ENCODE measurements at places on chromosomes 16 and 17. TPM values are rescaled to one million over a fixed set of nuclear protein-coding genes. Genes with fewer than 3 reads are reported as not detected.

DNA sequence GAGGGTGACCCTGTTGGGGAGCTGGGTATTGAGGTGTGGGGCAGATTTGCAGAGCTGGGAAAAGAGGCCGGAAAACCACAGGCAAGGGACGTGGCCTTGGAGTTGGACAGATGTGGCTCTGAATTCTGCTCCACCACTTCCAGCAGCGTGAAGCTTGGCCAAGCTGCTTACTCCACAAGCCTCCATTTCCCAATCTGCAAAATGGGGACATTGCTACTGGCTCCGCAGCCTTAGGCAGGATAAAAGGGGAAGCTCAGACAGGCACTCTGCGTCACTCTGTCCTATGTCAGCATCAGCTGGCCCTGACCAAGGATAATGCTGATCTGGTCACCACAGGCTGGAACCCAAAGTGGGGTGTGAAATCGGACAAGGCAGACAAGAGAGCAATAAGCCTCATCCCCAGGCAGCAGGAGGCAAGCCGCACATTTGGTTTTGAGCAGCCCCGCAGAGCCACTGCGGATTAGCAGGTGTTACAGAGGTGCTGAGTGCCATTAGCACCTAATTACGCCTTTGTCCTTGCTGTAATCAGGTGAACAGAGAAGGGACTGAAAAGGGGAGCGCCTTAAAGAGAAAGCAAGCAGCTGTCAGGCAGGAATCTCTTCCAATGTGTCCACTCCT lies 54.8 kb downstream of the SDK2 start:
- H3K4me3 ChIP-seq: no peak overlapping the region
- no peaks in the 10 kb centered on the region for H3K36me3 ChIP-seq

- no peak for DNase-seq
- no peak overlapping the region for H3K27ac ChIP-seq
- no peak overlapping the region for H3K4me3 ChIP-seq
- H3K4me1 ChIP-seq: no peaks in the 10 kb centered on the region
- no peaks in the 10 kb centered on the region for H3K27me3 ChIP-seq
Observed at GRCh38 chr16:9061358-9061813, 30.1 kb upstream of the HAPSTR1 start.

The HEATR9 gene
- polyA plus RNA-seq: 0.55 TPM

- no peak overlapping the region for H3K27ac ChIP-seq
- no peak for DNase-seq
- no peaks in the 10 kb centered on the region for H3K27me3 ChIP-seq
- peaks cover 45% of the 10 kb centered on the region for H3K4me1 ChIP-seq
- H3K36me3 ChIP-seq: no peaks in the 10 kb centered on the region
Observed at GRCh38 chr16:50198802-50199403, 45.8 kb downstream of the TENT4B start.

The RANGRF gene
- 81.7 TPM for polyA plus RNA-seq

- H3K27me3 ChIP-seq: no peaks in the 10 kb centered on the region
- H3K4me3 ChIP-seq: no peak overlapping the region
- no peak for DNase-seq
- H3K27ac ChIP-seq: no peak overlapping the region
- no peaks in the 10 kb centered on the region for H3K4me1 ChIP-seq
Observed at GRCh38 chr16:8530752-8531384, 59.4 kb downstream of the TMEM114 start.

DNA sequence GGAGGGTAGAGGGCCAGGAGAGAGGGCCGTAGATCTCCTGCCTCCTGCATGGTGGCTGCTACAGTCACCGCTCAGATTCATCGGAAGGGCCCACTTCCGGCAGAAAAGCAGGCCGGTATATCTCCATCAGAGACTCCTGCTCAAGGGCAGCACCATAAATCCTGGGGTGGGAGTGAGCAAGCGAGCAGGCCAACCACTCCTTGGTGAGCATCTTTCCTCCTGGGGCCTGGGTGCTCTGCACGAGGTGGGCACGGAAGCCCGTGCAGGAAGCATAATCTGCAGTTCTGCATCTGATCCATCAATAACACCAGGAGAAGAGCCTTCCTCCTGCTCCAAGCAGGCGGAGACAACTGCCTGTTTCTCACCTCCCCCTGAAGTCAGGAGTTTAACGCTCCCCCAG lies 57.4 kb upstream of the TMEM132E start:
- H3K4me1 ChIP-seq: no peaks in the 10 kb centered on the region
- DNase-seq: no peak
- H3K4me3 ChIP-seq: no peak overlapping the region
- no peaks in the 10 kb centered on the region for H3K36me3 ChIP-seq
- no peaks in the 10 kb centered on the region for H3K27me3 ChIP-seq

The MYH8 gene
- polyA plus RNA-seq: not detected

GRCh38 chr16:76464955-76465620 lies 187.9 kb downstream of the CNTNAP4 start:
- DNase-seq: no peak
- no peak overlapping the region for H3K4me3 ChIP-seq
- no peaks in the 10 kb centered on the region for H3K4me1 ChIP-seq

The CTRB2 gene
- not detected for polyA plus RNA-seq

- no peaks in the 10 kb centered on the region for H3K36me3 ChIP-seq
- H3K27me3 ChIP-seq: no peaks in the 10 kb centered on the region
- H3K4me1 ChIP-seq: no peaks in the 10 kb centered on the region
- DNase-seq: no peak
- no peak overlapping the region for H3K27ac ChIP-seq
- H3K4me3 ChIP-seq: no peak overlapping the region
Observed at GRCh38 chr16:15810949-15811348, 45.9 kb downstream of the MYH11 start.

GRCh38 chr17:34265711-34266110 lies 4.3 kb upstream of the CCL7 start:
- no peaks in the 10 kb centered on the region for H3K4me1 ChIP-seq
- no peaks in the 10 kb centered on the region for H3K27me3 ChIP-seq
- no peaks in the 10 kb centered on the region for H3K36me3 ChIP-seq
- no peak overlapping the region for H3K27ac ChIP-seq

DNA sequence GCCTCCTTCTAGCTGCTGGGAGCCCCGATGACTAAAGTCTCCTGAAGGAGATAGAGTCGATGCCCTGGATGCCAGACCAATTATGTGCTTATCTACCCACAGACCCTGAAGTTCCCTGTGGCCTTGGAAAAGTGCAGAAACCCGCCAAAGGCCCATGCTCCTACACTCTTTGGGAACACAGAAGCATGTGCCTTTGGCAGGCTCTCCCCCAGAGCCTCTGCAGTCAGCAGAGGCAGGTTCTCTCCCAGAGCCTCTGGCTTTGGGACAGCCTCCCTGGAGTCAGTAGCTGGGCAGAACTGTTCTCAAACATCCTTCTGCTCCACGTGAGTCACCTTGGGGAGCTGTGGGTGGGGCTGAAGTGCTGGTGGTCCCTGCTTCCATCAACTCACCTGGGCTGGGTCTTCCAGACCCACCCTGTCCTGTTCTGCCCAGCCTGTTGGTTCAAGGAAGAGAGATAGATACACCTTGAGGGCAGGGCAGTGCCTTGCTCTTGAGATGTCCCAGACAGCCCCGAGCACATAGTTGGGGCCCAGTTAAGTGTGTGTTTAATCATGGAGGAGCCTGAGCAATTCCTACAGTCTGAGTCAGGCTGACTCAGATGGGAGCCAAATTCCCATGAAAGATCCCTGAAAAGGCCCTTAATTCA lies 3.2 kb upstream of the CDK5RAP3 start:
- no peak overlapping the region for H3K4me3 ChIP-seq
- no peak overlapping the region for H3K27ac ChIP-seq
- H3K27me3 ChIP-seq: no peaks in the 10 kb centered on the region
- H3K36me3 ChIP-seq: no peaks in the 10 kb centered on the region
- DNase-seq: no peak

DNA sequence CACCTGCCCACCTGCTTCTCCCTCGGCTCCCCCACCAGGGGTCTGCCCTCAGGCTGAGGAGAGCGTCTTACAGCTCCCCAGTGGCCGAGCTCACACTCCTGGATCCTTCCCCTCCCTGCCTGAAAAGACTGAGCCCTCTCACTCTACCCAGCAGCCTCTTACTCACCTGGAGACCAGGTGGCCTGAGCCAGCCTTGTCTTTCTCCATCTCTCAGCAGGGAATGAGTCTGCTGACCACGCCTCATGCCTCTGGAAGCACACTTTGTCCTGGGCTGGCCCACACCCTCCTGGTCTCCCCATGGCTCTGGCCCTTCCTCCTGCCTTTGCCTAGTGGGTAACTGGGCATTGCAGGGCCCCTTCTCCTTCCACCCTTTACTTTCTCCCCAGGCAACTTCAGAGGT lies 177.2 kb downstream of the ENGASE start:
- no peaks in the 10 kb centered on the region for H3K36me3 ChIP-seq
- H3K27ac ChIP-seq: no peak overlapping the region
- H3K27me3 ChIP-seq: no peaks in the 10 kb centered on the region
- no peaks in the 10 kb centered on the region for H3K4me1 ChIP-seq
- H3K4me3 ChIP-seq: no peak overlapping the region
- DNase-seq: no peak

DNA sequence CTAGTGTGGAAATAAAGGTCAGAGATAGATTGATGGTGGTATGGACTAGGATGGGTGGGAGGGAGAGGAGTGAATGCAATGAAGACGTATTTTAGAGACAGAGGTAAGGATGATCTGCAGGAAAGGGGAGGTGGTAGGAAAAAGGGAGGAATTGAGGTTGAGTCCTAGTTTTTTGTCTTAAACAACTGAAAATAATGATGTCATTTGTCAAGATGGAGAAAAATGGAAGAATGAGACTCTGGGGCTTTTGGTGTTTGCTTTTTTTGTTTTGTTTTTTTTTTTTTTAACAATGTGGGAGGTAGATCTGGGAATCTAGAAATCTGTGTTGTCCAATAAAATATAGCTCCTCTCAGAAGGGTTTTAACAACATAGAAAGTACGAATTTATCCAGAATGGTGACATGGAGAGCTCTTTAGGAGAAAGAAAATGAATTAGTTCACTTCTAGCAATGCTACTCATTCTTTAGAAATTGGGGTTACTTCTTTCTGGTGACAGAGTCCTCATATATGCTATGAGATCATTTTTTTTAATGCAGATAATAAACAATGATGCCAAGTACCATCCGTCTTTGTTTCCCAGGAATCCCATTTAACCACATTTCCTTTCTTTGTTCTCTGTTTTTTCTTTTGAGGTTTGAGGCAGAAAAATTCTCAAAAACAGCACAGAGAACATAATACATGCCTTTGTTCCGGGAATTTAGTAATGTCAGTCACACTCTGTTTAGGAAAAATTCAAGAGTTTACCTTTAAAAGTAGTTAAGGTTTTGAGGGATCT lies 225.3 kb upstream of the COX10 start:
- H3K27me3 ChIP-seq: no peaks in the 10 kb centered on the region
- no peak for DNase-seq
- H3K4me1 ChIP-seq: no peaks in the 10 kb centered on the region
- H3K4me3 ChIP-seq: no peak overlapping the region
- H3K36me3 ChIP-seq: no peaks in the 10 kb centered on the region

DNA sequence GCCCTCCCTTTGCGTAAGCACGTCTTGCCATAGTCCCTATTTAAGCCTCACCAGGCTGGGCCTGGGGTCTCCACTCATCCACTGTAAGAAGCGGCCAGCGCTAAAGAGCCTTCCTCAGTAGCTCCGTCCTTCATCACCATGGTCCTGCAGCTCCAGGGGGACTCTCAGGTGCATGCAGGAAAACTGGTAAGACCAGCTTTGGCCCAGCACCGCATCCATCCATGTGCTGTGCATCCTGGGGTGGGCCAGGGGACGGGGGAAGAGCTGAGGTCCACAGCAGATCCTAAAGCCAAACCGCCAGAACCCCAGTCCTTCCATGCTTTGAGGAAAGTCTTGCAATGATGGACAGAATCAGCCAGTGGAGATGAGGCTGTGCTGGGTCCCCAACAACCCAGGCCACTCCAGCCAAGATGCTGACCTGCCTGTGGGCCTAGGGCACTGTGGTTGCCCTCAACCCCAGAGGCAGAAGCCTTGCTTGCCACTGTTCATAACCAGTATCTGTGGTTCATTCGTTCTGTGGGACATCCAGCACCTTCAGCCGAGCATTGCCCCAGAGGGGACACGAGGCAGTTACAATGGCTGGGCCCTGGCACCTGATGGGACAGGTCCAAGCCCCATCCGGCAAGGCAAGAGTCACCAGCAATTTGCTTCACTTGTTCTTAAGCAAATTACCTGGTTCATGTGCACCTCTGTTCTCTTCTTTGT lies 44.4 kb downstream of the RBFOX3 start:
- no peaks in the 10 kb centered on the region for H3K36me3 ChIP-seq
- no peak overlapping the region for H3K27ac ChIP-seq
- no peaks in the 10 kb centered on the region for H3K27me3 ChIP-seq
- no peak overlapping the region for H3K4me3 ChIP-seq
- no peaks in the 10 kb centered on the region for H3K4me1 ChIP-seq

- H3K27me3 ChIP-seq: no peaks in the 10 kb centered on the region
- peaks cover 15% of the 10 kb centered on the region for H3K4me1 ChIP-seq
- H3K36me3 ChIP-seq: no peaks in the 10 kb centered on the region
- DNase-seq: no peak
- no peak overlapping the region for H3K4me3 ChIP-seq
- H3K27ac ChIP-seq: no peak overlapping the region
Observed at GRCh38 chr16:79263425-79263824, 337.1 kb downstream of the MAF start.

DNA sequence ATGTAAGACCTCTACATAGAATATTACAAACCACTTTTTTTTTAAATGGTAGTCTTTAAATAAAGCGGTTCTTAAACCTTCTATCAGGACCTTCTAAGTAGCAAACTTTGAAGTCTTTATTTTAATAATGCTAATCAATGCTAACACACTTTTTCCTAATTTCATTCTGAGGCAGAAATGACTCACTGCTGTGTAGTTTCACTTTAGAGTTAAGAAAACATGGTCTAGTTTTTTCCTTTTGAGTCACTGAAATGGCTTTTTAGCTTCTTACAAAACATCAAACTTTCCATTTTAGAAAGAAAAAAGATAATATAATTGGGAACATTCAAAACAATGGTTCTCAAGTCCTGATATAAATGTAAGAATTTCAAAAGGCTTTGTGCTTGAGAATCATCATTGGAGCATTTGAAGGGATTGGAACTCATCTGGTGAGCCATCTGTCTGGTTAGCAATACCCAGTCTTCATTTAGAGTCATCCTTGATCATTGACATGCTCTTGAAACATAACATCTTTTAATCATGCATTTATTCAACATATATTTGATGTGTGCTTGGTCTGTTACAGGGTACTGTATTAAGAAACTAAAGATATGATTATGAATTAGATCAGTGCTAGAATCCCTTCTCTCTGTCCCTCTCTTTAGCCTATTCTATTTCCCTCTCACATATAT lies 258.3 kb upstream of the MON1B start:
- no peak for DNase-seq
- H3K36me3 ChIP-seq: no peaks in the 10 kb centered on the region
- no peaks in the 10 kb centered on the region for H3K4me1 ChIP-seq
- no peaks in the 10 kb centered on the region for H3K27me3 ChIP-seq
- H3K27ac ChIP-seq: no peak overlapping the region
- H3K4me3 ChIP-seq: no peak overlapping the region

GRCh38 chr16:86033016-86033474 lies 134.1 kb downstream of the IRF8 start:
- no peak for DNase-seq
- H3K27ac ChIP-seq: no peak overlapping the region
- H3K4me1 ChIP-seq: no peaks in the 10 kb centered on the region
- H3K27me3 ChIP-seq: no peaks in the 10 kb centered on the region
- H3K4me3 ChIP-seq: no peak overlapping the region
- no peaks in the 10 kb centered on the region for H3K36me3 ChIP-seq

Measured in CD8-positive, alpha-beta memory T cell (primary cell).